ENCODE measurements at places on chromosomes 3 and 15. TPM values are rescaled to one million over a fixed set of nuclear protein-coding genes. Genes with fewer than 3 reads are reported as not detected.

RASGRP1 gene
- total RNA-seq: 0.44 TPM

DNA sequence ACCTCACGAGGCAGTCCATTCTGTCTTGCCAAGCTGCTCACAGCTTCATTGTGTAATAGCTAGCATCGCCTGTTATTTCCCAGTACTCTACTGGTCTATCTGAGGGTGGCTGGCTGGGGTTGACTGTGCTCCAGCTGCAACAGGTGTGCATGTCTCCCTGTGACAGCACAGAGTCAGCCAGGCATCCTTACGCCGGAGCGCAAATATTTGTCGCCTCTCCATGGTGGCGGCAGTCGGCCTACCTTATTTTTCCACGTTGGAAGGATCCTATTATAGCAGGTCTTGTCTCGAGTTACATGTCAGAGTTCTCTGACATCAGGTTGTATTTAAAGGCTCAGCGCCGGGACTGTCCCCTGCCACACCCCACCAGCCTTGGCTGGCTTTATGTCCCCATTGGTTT lies 307.1 kb downstream of the TLE3 start:
- DNase-seq: no peak

DNA sequence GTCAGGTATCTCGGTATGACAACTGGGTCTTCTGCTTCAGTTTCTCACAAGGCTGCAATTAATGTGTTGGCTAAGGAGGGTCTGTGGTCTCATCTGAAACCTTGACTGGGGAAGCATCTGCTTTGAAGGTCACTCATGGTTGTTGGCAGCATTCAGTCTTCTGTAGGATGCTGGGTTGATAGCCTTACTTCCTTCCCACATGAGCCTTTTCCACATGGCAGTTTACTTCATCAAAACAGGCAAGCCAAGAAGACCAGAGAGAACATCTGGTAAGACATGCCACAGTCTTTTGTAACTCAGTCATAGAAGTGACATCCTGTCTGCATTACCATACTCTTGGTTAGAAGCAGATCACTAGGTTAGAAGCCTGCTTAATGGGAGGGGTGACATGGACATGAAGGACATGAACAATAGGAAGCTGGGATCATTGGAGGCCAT lies 49.5 kb downstream of the CMC1 start:
- DNase-seq: no peak

- DNase-seq: no peak
These were observed 45.5 kb downstream of the NBEAL2 start for GRCh38 chr3:47024932-47025331.

DNA sequence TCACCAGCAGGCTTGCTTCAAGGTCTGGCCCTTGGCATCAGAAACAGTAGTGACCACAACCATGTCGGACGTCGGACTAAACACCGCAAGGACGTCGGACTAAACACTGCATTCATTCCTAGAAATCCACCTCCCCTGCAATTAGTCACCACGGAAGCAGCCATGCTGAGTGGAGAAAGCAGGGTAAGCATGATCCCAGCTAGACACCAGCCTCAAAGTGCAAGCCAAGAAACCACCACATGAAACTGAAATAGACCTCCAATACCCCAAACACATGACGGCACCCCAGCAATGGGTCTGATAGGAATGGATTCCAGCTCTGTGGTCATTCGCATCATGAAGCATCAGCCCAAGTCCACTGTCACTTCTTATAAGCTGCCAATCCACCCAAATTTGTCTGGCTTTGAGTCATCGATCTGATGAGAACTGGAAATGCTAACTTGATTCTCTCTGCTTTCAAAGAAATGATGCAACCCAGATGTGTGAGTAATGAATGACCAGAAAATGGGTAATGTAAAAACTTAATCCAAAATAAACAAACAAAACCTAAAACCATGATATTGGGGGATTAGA lies 348.3 kb upstream of the TMCO5A start:
- no peak for DNase-seq

DNA sequence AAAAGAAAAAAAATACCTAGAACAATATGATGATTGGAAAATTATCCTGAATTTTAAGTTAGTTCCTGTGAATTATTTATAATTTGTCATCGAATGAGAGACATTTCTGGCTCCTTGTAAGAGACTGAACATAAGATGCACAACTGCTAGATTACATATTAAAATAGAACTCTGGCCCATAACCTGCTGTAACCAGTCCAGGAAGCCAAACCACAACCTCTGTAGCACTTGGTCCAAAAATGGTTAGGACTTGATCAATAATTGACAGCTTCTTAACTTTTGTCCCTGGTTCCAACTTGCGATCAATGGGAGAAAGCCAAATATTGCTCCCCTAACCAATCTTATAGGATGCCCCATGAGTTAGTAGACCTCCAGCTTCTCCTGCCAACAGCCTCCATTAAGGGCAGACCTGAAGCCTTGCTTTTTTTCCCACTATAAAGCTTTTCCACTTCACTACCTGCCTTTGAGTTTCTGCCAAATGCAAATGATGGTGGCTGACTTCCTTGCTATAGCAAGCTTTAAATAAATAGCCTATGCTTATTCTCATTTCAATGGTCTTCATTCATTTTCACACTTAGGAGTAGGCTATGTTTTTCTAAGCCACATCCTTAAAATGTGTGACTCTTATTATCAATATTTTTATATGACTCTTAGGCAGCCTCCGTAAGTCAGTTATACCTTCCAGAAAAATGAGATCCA lies 224.0 kb upstream of the ARHGEF26 start:
- DNase-seq: no peak

DNA sequence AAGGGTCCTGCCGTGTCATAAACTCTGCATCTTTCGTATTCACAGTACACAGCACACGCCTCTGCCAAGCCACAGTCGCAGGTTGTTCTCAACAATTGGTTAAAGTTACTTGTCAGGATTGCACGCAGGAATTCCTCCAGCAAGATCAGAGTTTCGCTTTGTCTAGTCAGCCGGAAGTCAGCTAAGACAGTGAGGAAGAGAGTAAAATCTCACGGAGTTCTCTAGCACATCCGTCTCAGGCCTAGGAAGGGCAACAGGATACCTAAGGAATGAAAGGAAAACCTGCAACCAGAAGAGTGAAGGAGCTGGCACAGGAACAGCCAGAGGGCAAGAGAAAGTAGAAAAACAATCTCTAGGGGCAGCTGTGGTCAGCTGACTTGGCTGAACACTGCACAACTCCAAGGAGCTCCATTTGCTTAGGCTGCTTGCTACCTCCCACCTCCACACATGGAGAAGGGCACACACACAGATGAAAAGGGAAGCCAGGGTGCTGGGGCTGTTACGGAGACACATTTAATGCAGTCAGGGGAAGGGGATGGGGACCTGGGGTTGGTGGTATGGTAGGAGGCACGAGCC lies 23.7 kb downstream of the RORA start:
- no peak for DNase-seq

Data from left ventricle myocardium inferior (tissue), 1 donor.